Neural progenitor cell (in vitro differentiated cells): ENCODE measurements at places on chromosomes 5 and 9. TPM values are rescaled to one million over a fixed set of nuclear protein-coding genes. Genes with fewer than 3 reads are reported as not detected.

GRCh38 chr9:10566848-10567247, 46.0 kb downstream of the PTPRD start:
- no peaks in the 10 kb centered on the region for H3K36me3 ChIP-seq
- no peak for DNase-seq
- no peak overlapping the region for H3K27ac ChIP-seq

- no peak for DNase-seq
- no peaks in the 10 kb centered on the region for H3K27me3 ChIP-seq
- no peak overlapping the region for H3K4me3 ChIP-seq
- no peaks in the 10 kb centered on the region for H3K36me3 ChIP-seq
Measured at GRCh38 chr5:6717687-6718086, 4.5 kb downstream of the TENT4A start.

DNA sequence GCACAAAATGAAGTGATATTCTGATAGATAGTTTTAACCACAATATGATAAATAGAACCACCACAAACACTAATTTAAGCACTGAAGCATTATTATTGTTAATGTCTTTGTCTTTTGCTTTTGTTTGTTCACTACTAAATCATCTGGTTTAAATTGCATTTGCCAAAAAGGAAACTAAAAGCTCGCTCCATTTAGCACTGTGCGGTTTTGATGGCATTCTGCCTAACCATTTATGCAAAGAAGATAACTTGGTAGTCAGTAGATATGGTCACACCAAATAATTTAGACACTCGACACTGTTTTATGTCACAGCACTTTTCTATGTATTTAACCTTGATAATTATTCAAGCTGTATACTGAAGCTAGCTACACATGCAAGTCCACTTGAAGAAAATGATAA, 849.8 kb upstream of the CDH6 start:
- H3K4me3 ChIP-seq: no peak overlapping the region
- no peak for DNase-seq
- H3K27me3 ChIP-seq: no peaks in the 10 kb centered on the region
- no peak overlapping the region for H3K27ac ChIP-seq
- no peaks in the 10 kb centered on the region for H3K36me3 ChIP-seq
- H3K4me1 ChIP-seq: no peaks in the 10 kb centered on the region

GRCh38 chr9:2874001-2874750, 30.3 kb upstream of the PUM3 start:
- H3K36me3 ChIP-seq: no peaks in the 10 kb centered on the region
- H3K4me3 ChIP-seq: no peak overlapping the region
- H3K4me1 ChIP-seq: no peaks in the 10 kb centered on the region
- H3K27me3 ChIP-seq: no peaks in the 10 kb centered on the region
- H3K27ac ChIP-seq: no peak overlapping the region
- DNase-seq: no peak

DNA sequence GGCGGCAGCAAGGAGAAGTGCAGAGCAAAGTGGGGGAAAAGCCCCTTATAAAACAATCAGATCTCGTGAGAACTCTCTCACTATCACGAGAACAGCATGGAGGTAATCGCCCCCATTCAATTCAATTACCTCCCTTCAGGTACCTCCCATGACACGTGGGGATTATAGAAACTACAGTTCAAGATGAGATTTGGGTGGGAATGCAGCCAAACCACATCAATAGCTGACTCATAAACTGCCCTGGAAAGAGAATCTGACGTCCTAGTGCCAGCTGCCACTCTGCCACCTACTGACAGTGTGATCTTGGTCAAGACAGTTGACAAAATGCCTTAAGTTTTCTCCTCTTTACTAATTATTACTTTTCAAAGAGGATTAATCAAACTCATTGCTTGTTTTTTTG, 128.3 kb downstream of the GPBP1 start:
- no peak overlapping the region for H3K4me3 ChIP-seq
- peaks cover 3% of the 10 kb centered on the region for H3K4me1 ChIP-seq
- H3K27ac ChIP-seq: no peak overlapping the region
- no peak for DNase-seq

- H3K36me3 ChIP-seq: no peaks in the 10 kb centered on the region
- no peak for DNase-seq
- H3K4me3 ChIP-seq: no peak overlapping the region
- H3K4me1 ChIP-seq: no peaks in the 10 kb centered on the region
Measured at GRCh38 chr9:76932757-76933156, 26.8 kb upstream of the PRUNE2 start.

The FOXD4 gene
- total RNA-seq: 0.12 TPM in 1 of 2 replicates, not detected in the other

The STC2 gene
- 25.3 and 39.5 TPM in 2 replicates for total RNA-seq

GRCh38 chr9:118670011-118670953, 699.0 kb downstream of the BRINP1 start:
- H3K27ac ChIP-seq: no peak overlapping the region
- H3K4me1 ChIP-seq: no peaks in the 10 kb centered on the region
- H3K27me3 ChIP-seq: no peaks in the 10 kb centered on the region
- no peaks in the 10 kb centered on the region for H3K36me3 ChIP-seq

The TRIM36 gene
- total RNA-seq: 31.2 and 42.6 TPM in 2 replicates

The SHOC1 gene
- not detected in 2 replicates for total RNA-seq

The BARHL1 gene
- 1.0 and 3.1 TPM in 2 replicates for total RNA-seq

DNA sequence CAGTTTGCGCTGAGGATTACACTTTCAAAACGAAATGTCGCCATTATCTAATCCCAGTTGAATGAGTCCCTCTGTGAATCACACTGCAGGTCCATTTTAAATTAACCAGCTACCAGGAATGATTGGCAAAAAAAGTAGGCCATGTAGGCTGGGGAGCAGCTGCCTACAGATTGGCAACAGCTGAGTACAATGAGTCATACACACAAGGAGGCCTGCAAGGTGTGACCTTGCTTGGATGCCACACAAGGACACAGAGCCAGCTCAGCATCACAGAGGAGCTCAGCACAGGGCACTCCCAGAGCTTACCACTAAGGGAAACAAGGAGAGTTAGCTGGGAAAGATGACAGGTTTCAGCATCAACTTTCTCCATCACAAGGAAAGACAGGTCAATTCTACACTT, 12.9 kb downstream of the HAVCR1 start:
- H3K4me1 ChIP-seq: no peaks in the 10 kb centered on the region
- H3K4me3 ChIP-seq: no peak overlapping the region
- no peak for DNase-seq

DNA sequence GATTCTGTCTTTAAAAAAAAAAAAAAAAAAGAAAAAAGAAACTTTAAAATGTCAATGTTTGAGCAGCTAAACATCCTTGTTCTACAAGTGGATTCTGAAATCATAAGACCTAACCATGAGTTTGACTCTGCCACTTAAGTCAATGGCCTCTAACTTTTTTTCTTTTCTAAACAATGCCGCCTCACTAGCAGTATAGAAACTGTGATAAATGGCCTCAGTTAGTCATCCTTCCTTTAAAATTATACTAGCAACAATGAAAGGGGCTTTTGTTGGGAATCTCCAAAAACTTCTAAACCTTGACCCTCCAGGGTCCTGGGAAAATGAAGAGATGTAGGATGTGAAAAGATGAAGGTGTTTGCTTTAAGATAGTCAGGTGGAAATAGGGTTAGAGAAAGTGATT, 71.1 kb downstream of the FBXL7 start:
- no peaks in the 10 kb centered on the region for H3K27me3 ChIP-seq
- no peaks in the 10 kb centered on the region for H3K36me3 ChIP-seq
- no peak overlapping the region for H3K4me3 ChIP-seq
- no peak for DNase-seq
- peaks cover 8% of the 10 kb centered on the region for H3K4me1 ChIP-seq

GRCh38 chr9:110334871-110335270, 2.8 kb downstream of the TXNDC8 start:
- DNase-seq: no peak
- no peaks in the 10 kb centered on the region for H3K27me3 ChIP-seq
- no peaks in the 10 kb centered on the region for H3K36me3 ChIP-seq
- no peak overlapping the region for H3K27ac ChIP-seq
- H3K4me1 ChIP-seq: no peaks in the 10 kb centered on the region
- H3K4me3 ChIP-seq: no peak overlapping the region

- H3K36me3 ChIP-seq: no peaks in the 10 kb centered on the region
- peak; percentile 26 for DNase-seq
- no peaks in the 10 kb centered on the region for H3K27me3 ChIP-seq
- no peak overlapping the region for H3K4me3 ChIP-seq
Measured at GRCh38 chr9:13282998-13283397, 3.5 kb upstream of the MPDZ start.

DNA sequence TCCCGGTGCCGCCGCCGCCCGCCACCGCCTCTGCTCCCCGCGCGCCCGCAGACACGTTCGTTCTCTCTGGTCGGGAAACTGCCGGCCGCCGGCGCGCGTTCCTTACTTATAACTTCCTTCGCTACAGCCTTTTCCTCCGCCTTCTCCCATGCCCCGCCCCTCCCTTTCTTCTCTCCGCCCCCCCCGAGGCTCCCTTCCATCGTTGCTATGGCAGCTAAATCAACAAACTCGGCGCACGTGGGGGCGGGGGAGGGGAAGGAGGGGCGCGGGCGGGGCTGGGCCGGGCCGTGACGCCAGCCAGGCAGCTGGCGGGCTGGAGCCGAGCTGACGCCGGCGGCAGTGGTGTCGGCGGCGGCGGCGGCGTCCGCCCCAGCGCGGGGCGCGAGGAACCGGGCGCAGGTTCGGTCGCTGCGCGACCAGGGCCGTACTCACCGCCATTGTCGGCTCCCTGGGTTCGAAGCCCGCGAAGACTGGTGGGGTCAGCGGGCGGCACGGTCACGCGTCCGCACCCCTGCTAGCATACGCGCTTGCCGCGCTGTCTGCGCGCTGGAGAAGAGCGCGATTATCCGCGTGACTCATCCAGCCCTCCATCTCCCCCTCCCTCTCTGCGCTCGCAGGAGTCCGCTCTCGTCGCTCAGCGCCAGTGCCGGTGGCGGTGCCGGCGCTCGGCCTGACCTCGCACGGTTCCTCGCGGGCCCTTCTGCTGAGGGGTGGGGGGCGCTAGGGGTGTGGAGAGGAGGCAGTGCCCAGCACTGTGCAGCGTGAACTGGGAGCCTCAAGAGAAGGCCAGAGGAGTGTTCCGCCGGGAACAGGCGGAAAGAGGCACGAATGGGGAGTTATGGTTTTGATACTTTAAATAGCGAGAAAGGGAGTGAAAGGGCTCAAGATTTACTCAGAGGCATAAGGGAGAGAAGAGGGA, at the start of gene KLF4:
TSS of gene KLF4 (minus strand) at position 83 of the 919 bp plus-strand sequence. CDS start 597 bp downstream, outside the sequence.
- H3K27me3 ChIP-seq: peaks cover 77% of the 10 kb centered on the region
- no peak within 1 kb of the TSS for H3K27ac ChIP-seq
- H3K4me1 ChIP-seq: peaks cover 14% of the 10 kb centered on the region
- no peaks in the 10 kb centered on the region for H3K36me3 ChIP-seq
- peak within 1 kb of the TSS; percentile 66 for H3K4me3 ChIP-seq

The TAF11L7 gene
- total RNA-seq: not detected in 2 replicates

GRCh38 chr9:106964329-106964728, 101.4 kb downstream of the ZNF462 start:
- no peaks in the 10 kb centered on the region for H3K27me3 ChIP-seq
- H3K36me3 ChIP-seq: no peaks in the 10 kb centered on the region
- peaks cover 23% of the 10 kb centered on the region for H3K4me1 ChIP-seq
- no peak overlapping the region for H3K27ac ChIP-seq
- DNase-seq: no peak

The DNAJC18 gene
- total RNA-seq: 13.7 and 21.7 TPM in 2 replicates

The AP3B1 gene
- 63.7 and 105 TPM in 2 replicates for total RNA-seq

DNA sequence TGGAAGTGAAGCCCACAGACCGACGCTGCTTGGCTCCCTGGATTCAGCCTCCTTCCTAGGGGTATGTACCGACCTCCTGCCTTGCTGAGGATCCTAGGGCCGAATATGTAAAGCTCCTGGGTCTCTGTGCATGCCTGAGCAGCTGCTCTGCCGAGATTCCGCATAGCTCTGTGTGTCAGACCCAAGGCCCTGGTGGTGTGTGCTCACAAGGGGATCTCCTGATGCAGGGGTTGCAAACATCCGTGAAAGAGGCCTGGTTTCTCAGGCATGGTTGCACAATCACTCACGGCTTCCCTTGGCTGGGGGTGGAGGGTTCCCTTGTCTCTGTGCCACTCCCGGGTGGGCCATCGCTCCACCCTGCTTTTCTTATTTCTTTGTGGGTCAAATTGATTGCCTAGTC, 19.9 kb upstream of the SVEP1 start:
- no peak overlapping the region for H3K27ac ChIP-seq
- no peaks in the 10 kb centered on the region for H3K27me3 ChIP-seq
- H3K4me1 ChIP-seq: no peaks in the 10 kb centered on the region
- DNase-seq: no peak
- no peaks in the 10 kb centered on the region for H3K36me3 ChIP-seq

- H3K4me3 ChIP-seq: no peak overlapping the region
- DNase-seq: no peak
- no peaks in the 10 kb centered on the region for H3K4me1 ChIP-seq
- H3K27me3 ChIP-seq: no peaks in the 10 kb centered on the region
- H3K27ac ChIP-seq: no peak overlapping the region
- no peaks in the 10 kb centered on the region for H3K36me3 ChIP-seq
Measured at GRCh38 chr5:57082441-57083067, 91.3 kb upstream of the GPBP1 start.

DNA sequence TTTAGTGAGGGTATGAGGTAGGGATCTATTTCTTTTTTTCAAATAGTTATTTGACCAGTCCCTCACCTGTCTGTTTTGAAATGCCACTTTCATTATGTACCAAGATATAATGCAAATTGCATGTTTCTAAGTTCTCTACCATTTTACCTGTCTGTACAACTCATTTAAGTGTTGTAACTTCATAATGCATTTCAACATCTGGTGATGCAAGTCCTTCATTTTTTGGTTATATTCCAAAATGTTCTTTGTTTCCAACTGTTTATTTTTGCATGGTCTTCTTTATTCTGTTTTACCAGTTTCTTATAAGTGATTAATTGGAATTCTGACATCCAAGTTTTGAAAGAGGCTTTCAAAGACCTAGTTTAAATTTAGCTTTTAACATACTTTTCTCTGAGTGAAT, 26.8 kb downstream of the TDRD7 start:
- no peak for DNase-seq
- H3K27me3 ChIP-seq: no peaks in the 10 kb centered on the region
- H3K4me1 ChIP-seq: peaks cover 19% of the 10 kb centered on the region
- H3K4me3 ChIP-seq: no peak overlapping the region
- H3K27ac ChIP-seq: no peak overlapping the region

The GHR gene
- total RNA-seq: 0.07 and 0.28 TPM in 2 replicates

The CER1 gene
- 0.11 TPM in 1 of 2 replicates, not detected in the other for total RNA-seq

DNA sequence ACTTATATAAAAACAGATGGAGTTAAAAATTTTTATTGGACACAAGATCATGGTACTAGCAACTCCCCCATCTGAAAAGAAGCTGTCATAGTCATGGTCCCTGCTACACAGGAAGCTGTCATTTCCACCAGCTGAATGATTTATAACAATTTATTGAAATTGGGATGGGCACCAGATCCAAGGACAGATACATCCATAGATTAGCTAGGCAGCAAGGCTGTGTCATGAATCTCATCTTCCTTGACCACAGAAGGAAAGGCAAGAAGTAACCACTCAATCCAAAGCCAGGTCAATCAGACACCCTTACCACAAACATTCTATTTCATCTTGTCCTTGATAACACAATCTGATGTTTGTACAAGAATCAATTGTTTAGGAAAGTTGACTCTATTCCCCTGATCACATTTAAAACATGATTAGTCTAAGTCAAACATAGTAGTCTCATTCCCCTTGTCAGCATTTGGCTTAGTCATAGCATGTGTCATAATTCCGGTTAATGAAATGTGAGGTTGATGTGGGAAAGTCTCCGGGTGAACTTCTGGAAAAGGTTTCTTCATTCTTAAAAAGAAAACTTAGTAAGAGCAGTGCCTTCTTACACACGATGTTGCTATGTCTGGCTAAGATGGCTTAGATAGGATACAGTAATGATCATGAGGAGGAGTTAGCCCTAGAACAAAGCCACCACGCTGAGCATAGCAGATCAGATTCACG, 462.6 kb upstream of the PAPPA start:
- no peaks in the 10 kb centered on the region for H3K36me3 ChIP-seq
- H3K27ac ChIP-seq: no peak overlapping the region
- H3K4me3 ChIP-seq: no peak overlapping the region
- DNase-seq: no peak

GRCh38 chr5:43110606-43111170, 10.0 kb upstream of the ZNF131 start:
- DNase-seq: peak; percentile 16
- no peaks in the 10 kb centered on the region for H3K4me1 ChIP-seq
- H3K36me3 ChIP-seq: no peaks in the 10 kb centered on the region
- no peak overlapping the region for H3K27ac ChIP-seq
- H3K27me3 ChIP-seq: no peaks in the 10 kb centered on the region
- H3K4me3 ChIP-seq: no peak overlapping the region
